ENCODE measurements at places on chromosomes 7 and 10. TPM values are rescaled to one million over a fixed set of nuclear protein-coding genes. Genes with fewer than 3 reads are reported as not detected.

The EBLN1 gene
- total RNA-seq, result not detected

The OR2A42 gene
- total RNA-seq, result not detected

The GPR37 gene
- 2.2 TPM for total RNA-seq

The AKR1C2 gene
- 0.25 TPM for total RNA-seq

The BHLHA15 gene
- total RNA-seq, result 5.2 TPM

The FAM180A gene
- total RNA-seq, result 0.59 TPM

The TBX20 gene
- not detected for total RNA-seq

The CRHR2 gene
- total RNA-seq, result not detected

The MOGAT3 gene
- total RNA-seq, result not detected

The SPDYE2B gene
- not detected for total RNA-seq

The SYT15 gene
- total RNA-seq, result 1.6 TPM

The ODAD2 gene
- 20.4 TPM for total RNA-seq

The WNT16 gene
- total RNA-seq, result 152 TPM

The MEST gene
- 49.5 TPM for total RNA-seq

The IL15RA gene
- 10.5 TPM for total RNA-seq

The MYOZ1 gene
- not detected for total RNA-seq

The SFRP5 gene
- total RNA-seq, result not detected

The NPFFR1 gene
- 0.02 TPM for total RNA-seq

The ZNF488 gene
- 3.9 TPM for total RNA-seq

The TIAL1 gene
- 220 TPM for total RNA-seq

The PIP gene
- not detected for total RNA-seq

The HMX2 gene
- not detected for total RNA-seq
